Effector CD8-positive, alpha-beta T cell (primary cell): ENCODE measurements at places on chromosomes 16 and 17.

DNA sequence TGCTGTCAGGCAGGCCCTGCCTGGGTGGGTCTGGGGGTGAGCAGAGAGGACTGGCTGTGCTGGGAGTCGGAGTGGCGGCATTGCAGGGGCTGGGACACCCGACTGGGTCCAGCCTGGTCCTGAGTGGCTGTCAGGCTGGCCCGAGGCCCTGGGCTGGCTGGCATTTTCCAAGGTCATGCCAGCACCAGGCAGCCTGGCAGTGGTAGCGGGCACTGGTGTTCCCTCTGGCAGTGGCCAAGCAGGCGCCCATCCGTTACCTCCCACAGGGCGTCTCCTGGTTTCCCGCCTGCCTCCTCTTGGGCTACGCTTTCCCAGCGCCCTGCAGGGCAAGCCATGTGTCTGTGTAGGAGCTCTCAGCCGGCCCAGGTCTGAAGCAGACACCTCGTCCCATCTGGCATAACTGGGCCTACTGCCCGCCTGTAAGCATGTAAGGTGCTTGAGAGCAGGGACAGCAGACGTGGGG is 5.7 kb upstream of the PKMYT1 start:
- DNase-seq: no peak

GRCh38 chr17:4184811-4185210 is 41.8 kb downstream of the CYB5D2 start:
- DNase-seq: no peak

DNA sequence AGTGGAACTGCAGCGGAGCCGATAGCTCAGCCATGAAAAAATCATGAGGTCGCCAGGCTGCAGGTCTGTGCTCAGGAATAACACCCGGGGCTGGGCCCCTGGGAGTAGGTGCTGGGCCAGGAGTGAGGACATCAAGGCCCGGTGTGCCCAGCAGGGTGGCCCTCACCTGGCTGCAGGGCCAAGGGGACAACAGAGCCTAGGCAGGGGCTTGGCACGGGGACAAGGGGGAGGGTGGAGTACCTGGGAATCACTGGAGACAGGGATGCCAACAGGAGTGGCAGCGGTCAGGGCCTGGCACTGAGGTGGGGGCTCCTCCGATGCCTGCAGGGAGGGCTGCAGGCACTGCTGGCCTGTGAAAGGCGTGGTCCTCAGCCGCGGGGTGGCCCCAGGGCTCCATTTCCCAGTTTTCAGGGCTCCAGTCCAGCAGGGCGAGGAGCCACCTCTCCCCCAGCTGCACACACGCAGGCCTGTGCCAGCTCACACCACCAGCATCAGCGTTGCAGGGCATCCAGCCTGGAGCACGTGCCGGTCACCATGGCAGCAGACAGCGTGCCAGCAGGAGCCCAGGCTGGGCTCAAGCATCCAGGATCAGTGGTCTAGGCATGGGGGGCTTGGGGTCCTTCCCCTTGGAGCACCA is 4.7 kb upstream of the FSCN2 start:
- no peak for DNase-seq

DNA sequence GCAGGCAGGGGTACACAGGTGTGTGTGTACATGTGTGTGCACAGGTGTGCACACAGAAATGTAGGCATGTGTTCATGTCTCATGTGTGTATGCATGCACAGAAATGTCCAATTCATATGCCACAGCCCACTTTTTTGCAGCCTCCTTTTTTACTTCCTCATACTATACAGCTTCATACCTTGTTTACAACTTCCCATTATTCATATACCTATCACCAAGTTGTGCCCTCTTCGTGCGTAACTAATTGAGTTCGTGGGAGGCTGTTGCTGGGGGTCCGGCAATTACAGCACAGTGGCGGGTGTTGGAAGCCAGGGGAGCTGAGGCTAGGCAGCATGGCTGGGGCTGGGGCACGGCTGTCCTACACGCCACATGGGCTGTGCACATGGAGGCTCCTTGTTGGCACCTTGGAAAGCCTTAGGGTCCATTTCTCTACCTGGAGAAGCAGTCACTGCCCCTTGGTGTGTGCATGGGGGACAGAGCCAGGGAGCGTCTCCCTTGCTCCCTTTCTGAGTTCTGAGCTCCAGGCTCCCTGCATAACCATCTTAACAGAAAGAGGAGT is 266.7 kb downstream of the ENGASE start:
- DNase-seq: no peak

- DNase-seq: no peak
Measured at GRCh38 chr17:792277-792676, 10.1 kb downstream of the MRM3 start.

GRCh38 chr16:89779231-89779908 is 37.1 kb downstream of the FANCA start:
- DNase-seq: no peak

DNA sequence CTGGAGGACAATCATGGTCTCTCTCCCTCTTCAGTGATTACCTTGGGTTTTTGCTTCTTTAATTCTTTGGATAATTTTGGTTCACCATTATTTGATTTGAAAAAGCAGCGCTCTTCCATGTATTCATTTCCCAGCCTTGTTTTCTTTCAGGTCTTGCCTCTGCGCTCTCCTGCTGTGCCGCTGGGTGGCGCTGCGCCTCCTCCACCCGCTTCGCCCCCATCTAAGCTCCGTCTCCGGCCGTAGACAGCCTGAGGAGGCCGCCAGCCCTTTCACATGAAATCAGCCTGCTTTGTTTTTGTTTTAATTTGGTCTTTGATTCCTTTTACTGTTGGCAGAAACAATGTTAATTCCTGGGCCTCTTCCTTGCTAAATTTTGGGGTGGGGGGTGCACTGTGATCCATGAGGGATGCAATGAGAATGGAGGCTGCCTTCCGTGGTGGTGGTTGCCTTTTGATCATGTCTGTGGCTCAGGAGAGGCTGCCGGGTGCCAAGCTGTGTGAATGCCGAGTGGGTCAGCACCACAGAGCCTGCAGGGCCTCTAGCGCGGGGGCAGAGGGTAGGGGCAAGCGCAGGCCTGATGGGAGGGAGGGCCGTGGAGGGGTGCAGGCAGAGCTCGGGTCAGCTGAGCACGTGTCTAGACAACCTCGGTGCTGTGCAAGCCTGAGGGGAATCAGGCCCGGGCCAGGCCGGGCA is 64.1 kb downstream of the PLD6 start:
- DNase-seq: peak; percentile 6

GRCh38 chr16:65083164-65083857 is 38.6 kb downstream of the CDH11 start:
- no peak for DNase-seq

GRCh38 chr17:41651625-41652460 is 27.5 kb upstream of the KRT17 start:
- no peak for DNase-seq

DNA sequence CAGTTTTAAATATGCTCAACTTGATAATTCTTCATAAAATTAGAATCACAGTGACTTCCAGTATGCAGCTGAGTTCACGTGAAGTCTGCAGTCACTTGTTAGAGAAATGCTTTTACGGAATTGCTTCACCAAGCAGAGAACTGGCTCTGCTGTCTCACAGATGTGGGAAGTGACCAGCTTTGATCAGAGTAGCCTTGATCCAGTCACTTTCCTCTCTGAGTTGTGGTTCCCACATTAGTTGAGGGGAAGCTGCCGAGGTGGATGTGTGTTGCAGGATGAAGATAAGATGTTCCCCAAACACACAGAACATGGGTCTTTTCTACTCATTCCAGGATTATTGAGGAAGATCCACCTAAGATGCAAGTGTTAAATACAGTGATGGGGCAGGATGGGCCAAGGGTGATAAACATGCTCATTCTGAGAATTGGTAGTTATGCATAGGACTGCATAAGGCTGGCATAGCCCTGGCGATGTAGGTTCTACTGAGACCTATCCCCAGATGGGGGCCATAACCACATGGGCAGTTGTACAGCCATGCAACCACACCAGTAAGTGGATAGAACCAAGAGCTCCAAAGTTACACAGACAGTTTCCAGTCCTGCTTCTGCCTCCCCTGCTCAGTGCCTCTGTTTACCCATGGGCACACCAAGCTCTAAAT is 168.9 kb upstream of the MAF start:
- DNase-seq: no peak

DNA sequence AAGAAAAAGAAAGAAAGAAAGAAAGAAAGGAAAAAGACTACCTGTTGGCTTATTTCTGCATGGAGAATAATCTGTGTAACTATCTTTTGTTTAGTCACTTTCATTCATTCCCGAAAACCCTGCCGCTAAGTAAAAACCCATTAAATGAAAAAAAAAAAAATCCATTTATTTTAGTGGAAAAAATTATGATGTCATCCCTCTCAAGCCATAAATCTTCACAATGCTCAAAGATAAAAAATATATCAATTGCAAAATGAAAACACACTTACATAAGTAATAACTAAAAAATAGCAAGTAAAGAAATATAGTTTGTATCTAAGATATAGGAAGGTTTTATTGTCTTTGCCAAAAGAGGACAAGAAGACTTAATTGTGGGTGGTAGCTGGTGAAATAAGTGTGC is 46.5 kb upstream of the CPPED1 start:
- DNase-seq: no peak

- no peak for DNase-seq
Measured at GRCh38 chr16:79564671-79565107, 35.8 kb downstream of the MAF start.

DNA sequence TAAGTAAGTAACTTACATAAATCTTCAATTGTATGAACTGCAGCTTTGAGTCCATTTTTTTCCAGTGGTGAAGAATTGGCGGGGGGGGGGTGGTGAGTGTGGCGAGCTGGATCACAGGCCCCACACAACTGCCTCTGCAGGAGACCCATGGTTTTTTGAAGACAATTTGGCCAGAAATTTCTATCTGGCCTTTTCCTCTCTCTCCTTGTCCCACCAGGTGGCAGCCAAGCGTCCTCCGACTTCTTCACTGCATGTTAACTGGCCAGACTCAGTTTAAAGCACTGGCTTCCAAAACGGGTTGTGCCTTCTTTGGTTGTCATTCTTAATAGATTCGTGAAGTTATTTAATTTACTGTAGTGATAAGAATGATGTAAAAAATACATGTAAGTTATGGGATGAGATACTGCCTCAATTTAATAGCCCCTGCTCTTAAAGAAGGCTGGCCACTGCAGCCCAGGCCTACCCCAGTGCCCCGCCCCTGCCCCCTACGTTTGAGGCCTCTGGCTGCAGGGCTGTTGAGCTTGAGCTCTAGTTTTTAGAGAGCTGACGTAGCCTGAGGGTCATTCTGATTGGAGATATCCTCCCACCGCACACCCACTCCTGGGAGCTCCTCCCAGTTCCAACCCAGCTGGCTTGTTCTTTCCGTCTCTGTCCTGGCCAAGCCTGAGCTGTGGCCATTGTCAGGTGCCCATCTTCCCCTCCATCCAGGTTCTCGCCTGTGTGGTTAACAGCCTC is 36.4 kb downstream of the AKAP1 start:
- no peak for DNase-seq

DNA sequence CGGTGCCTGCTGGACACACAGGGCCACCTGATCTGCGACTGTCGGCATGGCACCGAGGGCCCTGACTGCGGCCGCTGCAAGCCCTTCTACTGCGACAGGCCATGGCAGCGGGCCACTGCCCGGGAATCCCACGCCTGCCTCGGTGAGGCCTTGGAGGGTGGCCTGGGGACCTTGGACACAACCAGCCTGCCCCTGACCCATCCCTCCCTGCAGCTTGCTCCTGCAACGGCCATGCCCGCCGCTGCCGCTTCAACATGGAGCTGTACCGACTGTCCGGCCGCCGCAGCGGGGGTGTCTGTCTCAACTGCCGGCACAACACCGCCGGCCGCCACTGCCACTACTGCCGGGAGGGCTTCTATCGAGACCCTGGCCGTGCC is 1.4 kb downstream of the NTN3 start:
- no peak for DNase-seq

DNA sequence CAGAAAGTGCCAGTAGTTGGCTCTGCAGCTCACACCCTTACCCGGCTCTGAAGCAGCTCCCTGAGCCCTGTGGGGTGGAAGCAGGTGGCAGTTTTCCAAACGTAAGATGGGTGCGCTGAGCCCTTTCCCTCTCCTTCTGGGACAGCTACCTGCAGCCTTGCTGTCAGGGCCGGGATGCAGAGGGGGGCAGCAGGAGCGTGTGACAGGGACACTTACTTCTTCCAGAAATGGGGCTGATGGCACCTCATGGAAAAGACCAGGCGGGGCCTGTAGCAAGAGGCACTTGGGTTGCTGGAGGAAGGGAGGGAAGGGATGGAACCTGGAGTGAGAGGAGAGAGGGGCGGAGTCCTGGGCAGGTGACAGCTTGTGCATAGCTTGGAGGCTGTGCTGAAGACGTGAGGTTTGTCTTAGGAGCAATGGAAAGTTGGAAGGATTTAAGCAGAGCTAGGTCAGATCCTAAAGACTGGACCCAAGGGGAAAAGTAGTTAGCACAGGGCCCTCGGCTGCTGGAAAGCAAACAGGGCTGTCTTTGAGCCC is 216.8 kb upstream of the RPL38 start:
- no peak for DNase-seq

DNA sequence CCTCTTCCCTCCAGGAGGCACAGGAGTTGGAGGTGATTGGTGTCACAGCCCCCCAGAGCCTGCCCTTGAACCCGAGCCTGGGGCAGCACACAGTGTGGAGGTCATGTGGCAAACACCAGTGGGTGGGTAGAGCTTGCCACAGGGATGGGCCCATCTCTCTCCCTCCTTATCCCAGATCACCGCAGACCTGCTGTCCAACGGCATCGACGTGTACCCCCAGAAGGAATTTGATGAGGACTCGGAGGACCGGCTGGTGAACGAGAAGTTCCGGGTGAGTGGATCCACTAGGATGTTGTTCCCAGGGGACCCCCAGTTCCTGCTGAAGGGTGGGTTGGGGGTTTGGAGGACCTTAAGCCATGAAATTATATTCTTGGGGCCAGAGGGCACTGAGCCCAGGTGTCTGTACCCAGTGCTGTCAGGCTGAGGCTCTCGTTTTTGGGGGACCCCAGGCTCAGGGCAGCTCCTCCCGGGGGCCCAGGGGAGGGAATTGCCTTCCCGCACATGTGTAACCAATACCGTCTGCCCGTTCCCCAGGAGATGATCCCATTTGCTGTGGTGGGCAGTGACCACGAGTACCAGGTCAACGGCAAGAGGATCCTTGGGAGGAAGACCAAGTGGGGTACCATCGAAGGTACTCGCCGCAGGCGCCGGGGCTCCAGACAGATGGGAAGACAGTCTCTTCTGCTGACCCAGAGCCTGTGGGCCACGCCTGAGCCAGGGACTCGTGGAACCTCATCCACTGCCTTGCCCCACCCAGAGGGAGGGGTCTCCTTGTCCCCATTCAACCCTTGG is 351.9 kb downstream of the SEC14L1 start:
- DNase-seq: no peak

GRCh38 chr16:12426122-12426521 is 377.6 kb downstream of the CPPED1 start:
- no peak for DNase-seq

GRCh38 chr17:20218272-20218671 is 209.1 kb downstream of the SPECC1 start:
- no peak for DNase-seq

DNA sequence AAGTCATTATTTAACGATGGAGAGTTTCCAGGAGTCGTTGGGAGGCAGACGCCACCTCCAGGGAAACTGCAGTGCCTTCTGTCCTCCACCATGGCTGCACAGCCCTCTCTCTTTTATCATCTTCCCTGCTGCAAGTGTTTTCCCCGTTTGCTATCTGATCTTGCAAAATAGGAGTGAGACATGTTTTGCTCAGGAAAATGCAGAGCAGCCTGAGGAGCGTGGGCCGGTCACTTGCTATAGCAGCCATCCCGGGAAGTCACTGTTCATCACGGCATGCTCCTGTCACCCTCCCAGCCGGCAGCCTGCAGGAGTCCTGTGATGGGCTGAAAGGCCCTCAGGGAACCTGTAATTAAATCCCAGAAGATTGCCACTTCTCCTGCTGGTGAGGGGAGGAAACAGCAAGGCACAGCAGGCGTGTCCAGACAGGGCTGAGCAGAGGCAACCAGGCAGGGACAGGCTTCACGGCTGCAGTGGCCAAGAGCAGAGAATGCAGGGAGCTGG is 143.1 kb downstream of the GSG1L start:
- DNase-seq: no peak
